Fibroblast of lung (primary cell): ENCODE measurements at places on chromosomes 13 and 19.

GRCh38 chr13:77523834-77524728 is 11.4 kb upstream of the SCEL start:
- no peak for DNase-seq

GRCh38 chr19:2110822-2111221 is 14.1 kb downstream of the IZUMO4 start:
- DNase-seq = no peak

GRCh38 chr13:44507639-44508038 is 68.5 kb downstream of the TSC22D1 start:
- no peak for DNase-seq

GRCh38 chr13:43408274-43408673 is 378.5 kb downstream of the ENOX1 start:
- DNase-seq = no peak

GRCh38 chr13:59086147-59086546 is 1077.6 kb downstream of the DIAPH3 start:
- DNase-seq = peak; percentile 97

- no peak for DNase-seq
Measured at GRCh38 chr19:10744801-10745293, 27.0 kb downstream of the DNM2 start.

DNA sequence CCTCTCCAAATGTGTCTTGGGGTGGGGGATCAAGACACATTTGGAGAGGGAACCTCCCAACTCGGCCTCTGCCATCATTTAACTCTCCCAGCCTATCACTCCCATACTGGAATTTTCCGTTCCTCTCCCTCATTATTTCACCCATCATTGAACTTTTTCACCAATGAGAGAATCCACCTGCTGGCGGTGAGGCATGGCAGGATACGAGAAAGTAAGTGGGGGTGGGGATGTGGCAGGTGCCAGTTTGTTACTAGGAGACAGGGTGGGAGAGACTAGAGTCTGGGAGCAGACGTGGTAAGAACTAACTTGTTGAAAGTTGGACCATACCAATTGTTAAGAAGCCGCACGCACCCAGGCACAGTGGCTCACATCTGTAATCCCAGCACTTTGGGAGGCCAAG is 6.9 kb downstream of the GIPR start:
- DNase-seq = no peak

DNA sequence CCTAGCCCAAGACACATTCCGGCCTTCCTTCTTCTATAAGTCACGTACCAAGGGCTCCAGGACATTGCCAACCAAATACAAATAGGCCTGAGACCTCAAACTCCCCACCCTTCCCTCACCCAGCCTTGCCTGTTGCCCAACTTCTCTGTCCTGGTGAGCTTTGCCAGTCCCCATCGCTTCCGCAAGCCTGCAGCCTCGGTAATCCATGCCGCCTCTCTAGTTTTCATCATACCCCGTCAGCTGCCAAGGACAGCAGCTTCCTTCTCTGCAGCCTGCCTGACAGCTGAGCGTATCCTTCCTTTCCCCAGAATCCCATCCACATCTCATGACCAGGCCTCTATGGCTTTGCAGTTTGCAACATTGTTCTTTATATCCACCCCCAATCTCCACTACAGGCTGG is 36.6 kb upstream of the POMP start:
- no peak for DNase-seq

GRCh38 chr13:44648392-44649103 is 72.4 kb upstream of the TSC22D1 start:
- DNase-seq = no peak
